ENCODE measurements at places on chromosomes 11 and 22. TPM values are rescaled to one million over a fixed set of nuclear protein-coding genes. Genes with fewer than 3 reads are reported as not detected.

Gene PYGM
- 45.7 TPM for total RNA-seq

Gene TMEM191B
- total RNA-seq, result 0.59 TPM

Gene MRPL11
- total RNA-seq, result 18.8 TPM

Gene RASL10A
- 0.39 TPM for total RNA-seq

Gene TNNT3
- total RNA-seq, result 428 TPM

Gene NCF4
- total RNA-seq, result 10.2 TPM

Gene LRRC10B
- total RNA-seq, result 0.49 TPM

GRCh38 chr11:11476971-11477645 lies 124.1 kb upstream of the CSNK2A3 start:
- DNase-seq, result no peak

- DNase-seq, result no peak
These were observed 3.4 kb downstream of the PTPRJ start for GRCh38 chr11:47983464-47984397.

Measured in skin of body (tissue), 3 donors.